Activated CD4-positive, alpha-beta T cell treated with anti-CD3 and anti-CD28 coated beads, Interleukin-2, amount 50 U/mL, for 1 hour (primary cell): ENCODE measurements at places on chromosomes 13 and 19.
A peak's percentile ranks its signal among the peaks of the same experiment; 100 is the strongest.

GRCh38 chr13:97478247-97478646 is 44.3 kb downstream of the RAP2A start:
- no peak for DNase-seq

DNA sequence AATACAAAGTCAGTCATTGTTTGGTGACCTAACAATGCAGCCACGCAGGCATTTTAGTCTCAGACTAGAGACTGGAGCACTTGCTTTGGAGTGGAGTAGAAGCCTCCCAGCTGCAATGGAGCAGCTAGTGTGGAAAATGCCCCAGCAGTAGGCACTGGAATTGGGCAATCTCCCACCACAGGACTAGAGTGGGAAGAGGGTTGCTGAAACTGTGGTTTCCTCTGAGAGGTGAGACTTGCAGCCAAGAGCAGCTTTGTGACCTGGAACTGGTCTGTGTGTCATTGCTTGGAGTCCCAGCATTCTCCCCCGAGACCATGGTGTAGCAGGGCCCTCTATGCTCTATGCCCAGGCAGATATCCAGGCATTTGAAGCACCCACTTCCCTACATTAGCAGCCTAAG is 556.3 kb downstream of the UQCRFS1 start:
- no peak for DNase-seq

GRCh38 chr13:27489456-27489855 is 39.1 kb upstream of the MTIF3 start:
- DNase-seq: no peak

- DNase-seq: no peak
These were observed 28.5 kb downstream of the RFC3 start for GRCh38 chr13:33846303-33847062.

DNA sequence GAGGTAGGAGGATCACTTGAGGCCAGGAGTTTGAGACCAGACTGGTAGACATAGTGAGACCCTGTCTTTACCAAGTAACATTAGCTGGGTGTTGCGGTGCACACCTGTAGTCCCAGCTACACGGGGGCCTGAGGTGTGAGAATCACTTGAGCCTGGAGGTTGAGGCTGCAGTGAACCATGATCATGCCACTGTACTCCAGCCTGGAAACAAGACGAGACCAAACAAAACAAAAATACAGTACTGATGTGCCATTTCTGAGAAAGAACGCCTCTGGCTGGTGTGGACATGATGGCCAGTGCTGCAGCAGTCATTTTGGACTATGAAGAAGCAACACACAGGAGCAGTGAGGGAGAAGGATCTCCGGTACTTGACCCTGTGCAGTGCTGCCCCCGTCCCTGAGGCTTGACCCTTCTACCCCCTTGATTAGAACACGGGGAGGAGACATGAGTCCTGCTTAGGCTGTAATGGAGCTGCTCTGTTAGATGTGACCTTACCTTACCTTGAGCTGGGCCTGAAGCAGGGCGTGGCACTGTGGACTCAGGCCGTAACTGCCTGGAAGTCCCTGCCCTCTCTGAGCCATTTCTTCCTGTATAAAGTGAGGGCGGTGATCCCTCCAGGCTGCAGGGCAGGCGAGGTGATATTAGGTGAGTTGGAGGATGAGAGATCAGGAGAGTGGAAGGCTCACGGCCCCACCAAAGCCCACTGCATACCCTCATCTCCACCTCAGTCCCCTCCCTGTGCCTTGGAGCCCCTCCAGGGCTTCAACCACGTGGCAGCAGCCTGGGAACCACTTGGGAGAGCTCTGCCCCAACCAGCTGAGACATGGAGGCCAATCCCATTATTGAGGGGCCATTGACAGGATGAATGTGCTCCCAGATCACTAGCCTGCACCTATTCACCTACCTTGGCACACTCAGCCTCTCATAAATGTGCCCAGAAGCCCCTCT is 5.9 kb downstream of the RPL18A start:
- no peak for DNase-seq

- no peak for DNase-seq
These were observed 61.2 kb upstream of the ARGLU1 start for GRCh38 chr13:106628936-106629659.

DNA sequence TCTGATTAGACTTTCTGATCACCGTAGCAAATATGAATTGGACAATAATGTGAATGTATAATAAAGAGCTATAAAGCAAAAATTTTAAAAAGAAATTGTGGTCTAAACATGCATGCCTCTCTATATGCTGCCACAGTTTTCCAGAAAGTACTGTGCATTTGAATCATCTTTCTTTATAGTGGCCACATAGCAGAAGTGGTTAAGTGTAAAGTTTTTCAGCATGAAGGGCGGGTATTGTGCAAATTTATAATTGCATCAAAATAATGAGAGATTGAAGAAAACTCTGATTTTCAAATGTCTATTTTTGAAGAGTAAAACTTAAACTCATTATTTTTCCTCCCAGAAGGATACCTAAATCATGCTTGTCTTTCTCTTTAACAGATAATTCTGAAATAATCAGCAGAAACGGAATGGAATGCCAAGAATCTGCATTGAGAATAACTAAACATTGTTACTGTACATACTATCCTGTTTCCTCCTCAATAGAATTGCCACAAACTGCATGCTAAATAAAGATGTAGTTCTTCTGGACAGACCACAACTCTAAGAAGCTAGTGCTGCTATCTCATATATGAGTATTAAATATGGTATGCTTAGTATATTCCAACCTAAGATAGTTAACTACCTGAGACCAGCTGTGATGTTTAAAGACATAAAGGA is 42.9 kb upstream of the RAP2A start:
- no peak for DNase-seq

GRCh38 chr13:31038834-31039552 is 106.5 kb downstream of the TEX26 start:
- DNase-seq: no peak

- no peak for DNase-seq
These were observed 49.6 kb downstream of the CDADC1 start for GRCh38 chr13:49297338-49297737.

GRCh38 chr19:46704379-46705076 is 12.4 kb downstream of the PRKD2 start:
- peak; percentile 93 for DNase-seq

DNA sequence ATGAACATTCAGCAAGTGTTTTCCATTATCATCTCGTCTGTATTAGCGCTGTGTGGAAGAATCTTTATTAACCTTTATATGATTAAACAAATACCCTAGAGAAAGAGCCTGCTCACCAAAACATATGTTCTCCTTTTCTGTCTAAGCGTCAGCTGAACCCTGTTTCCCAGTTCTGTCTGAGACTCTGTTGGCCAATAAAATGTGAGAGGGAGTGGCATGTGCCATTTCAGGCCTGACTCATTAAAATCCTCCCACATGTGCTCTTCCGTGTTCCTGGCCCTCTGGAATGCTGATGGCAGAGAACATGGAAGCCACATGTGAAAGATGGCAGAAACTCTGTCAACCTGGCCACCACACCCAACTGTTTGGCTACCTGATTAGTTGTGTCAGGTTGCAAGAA is 181.9 kb upstream of the EDNRB start:
- DNase-seq: no peak

DNA sequence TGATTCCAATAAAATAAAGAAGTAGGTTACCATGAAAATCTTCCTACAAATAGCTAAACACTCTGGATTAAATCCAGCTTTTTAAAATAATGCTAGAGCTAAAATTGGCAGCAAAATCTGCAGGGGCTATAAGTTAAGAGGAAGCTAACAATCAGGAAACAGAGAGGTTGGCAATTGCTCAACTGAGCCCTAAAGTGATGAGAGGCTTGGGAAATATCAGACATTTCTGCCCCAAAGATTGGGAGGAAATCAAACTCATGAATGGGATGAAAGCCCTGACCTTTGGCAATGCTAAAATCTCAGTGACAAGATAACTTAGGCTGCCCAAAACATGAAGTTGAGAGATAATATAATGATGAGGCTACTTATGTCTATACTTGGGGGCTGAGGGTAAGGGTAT is 1437.9 kb downstream of the EFNB2 start:
- DNase-seq: no peak

DNA sequence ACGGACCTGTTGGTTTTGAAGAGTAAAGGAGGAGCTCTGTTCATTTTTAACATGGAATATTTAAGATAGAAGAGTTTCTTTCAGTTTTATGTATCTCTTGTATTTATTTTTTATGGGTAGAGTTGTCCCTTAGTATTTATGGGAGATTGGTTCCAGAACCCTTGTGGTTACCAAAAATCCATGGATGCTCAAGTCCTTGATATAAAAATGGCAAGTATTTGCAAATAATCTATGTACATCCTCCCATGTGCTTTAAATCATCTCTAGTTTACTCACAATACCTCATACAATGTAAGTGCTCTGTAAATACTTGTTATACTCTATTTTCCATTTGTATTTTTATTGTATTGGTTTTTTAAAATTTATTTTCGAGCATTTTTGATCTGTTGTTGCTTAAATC is 63.1 kb downstream of the TM9SF2 start:
- no peak for DNase-seq

DNA sequence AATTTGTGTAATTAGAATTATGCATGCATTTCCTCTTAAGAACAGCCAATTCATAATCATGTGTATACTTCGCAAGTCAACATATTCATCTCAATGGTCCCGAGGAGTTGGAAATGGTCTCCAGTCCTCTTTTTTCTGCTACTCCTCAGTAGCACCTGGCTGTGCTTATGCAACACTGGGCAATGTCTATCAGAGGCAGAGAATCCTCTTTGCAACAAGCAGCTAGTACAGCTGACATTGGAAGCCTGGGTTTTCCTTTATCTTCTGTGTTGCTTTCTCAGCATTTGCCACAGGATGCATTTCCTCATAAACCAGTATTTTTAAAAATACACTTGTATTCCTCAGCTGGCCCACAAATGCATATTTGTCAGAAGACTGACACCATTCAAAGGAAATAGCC is 405.3 kb upstream of the GPC6 start:
- no peak for DNase-seq

DNA sequence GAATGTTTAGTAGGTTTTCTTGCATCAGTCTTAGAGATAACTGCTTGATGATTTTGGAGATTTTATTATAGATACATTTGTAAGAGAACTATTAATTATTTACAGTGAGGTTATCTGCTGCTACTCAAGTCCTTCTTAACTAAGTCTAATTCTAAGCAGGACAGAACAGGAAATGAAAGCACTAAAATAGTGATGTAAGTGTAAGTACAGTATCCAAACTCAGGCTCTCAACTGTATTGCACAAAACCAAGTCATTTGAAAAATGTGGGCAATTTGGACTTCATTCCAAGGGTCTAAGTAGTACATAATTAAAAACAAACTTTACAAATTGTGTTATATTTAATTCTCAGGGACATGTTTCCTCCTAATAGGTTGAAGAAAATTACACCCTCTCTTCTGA is 417.1 kb downstream of the ITGBL1 start:
- DNase-seq: no peak

DNA sequence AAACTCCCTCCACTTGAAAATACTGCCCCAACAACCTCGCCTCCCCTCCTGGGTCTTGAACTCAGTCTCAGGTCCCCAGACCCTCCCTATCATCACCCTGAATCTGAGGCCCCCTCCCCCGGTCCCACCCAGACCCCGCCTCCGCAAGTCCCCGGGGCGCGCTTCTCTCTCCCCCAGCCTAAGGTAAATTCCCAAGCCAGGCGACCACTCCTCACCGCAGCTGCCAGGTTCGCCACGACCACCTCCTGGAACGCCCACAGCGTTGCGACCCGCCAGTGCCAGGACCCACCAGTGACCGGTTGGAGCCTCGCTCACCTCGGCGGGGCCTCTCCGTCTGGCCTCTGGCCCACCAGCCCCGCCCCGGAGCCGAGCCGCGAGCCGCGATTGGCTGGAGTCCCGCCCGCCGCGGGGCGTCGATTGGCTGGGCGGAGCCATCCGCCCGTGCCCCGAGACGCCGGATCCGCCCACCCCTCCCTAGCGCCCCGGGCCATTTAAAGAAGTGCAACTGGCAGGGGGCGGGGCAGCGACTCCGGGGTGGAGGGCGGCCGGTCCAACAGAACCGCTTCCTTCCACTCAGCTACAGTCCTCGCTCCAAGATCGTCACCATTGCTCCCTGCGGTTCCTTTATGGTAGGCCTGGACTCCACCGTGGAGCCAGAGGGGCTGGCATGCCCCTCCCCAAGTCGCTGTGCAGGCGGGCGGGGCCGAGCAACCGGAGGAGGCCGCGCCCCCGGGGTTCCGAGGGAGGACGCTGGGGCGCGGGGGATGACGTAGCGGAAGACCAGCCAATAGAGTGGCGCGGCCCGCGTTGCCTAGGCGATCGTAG is at the start of gene SERTAD3:
SERTAD3 (minus strand) TSS at position 336 of the 825 bp plus-strand sequence. CDS start 2,255 bp downstream, outside the sequence.
- peak; percentile 96 for DNase-seq

- peak; percentile 4 for DNase-seq
These were observed 192.1 kb upstream of the TSC22D1 start for GRCh38 chr13:44768239-44768638.

DNA sequence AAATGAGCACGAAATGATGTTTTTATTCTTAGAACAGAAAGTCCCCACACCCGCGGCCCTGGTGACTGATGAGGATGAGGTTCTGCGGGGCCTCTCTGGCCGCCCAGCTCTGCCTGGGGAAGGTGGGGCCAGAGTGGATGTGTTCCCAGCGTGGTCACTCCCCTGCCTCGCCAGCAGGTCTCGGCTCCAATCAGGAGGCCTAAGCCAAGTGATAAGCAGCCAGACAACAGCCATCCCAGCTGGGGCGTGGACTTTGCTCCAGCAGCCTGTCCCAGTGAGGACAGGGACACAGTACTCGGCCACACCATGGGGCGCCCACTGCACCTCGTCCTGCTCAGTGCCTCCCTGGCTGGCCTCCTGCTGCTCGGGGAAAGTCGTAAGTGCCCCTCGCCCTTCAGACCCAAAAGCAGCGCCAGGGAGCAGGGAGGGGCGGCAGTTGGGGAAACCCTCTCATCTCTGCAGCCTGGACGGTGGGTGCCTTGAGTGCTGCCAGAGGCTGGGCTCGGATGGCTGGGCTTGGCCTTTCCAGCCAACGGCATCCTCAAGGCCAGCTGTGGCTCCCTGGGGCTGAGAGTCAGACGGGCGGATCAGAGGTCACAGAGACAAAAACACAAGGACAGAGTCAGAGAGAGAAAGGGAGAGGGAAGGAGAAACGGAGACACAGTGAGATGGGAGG is at the start of gene F10:
F10 (plus strand) TSS at position 250 of the 676 bp plus-strand sequence; CDS start at position 307, 57 bp downstream.
- no peak for DNase-seq

DNA sequence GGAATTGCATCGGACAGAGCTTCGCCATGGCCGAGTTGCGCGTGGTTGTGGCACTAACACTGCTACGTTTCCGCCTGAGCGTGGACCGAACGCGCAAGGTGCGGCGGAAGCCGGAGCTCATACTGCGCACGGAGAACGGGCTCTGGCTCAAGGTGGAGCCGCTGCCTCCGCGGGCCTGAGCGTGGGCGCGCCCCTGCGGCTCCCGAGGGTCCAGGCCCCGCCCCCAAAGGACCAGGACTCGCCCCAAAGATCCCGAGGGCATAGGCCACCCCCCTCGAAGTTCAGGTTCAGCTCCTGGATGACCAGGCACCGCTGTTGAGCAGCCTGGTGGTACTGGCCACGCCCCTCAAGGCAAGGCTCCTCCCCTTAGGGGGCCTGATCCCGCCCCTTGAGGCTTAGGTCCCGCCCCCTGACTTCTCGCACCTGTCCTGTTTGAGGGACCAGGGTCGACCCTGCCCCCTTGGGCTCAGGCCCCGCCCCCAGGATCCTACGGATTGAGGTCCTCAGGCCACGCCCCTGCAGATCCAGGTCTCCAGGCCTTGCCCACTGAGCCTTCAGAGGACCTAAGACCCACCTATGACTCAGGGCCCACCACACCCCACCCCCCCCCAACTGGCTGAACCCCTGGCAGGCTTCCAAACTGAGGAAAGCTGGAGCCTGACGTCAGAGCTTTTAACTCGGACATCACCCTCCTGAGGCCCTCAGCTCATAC is 43.1 kb downstream of the CYP4F22 start:
- peak; percentile 67 for DNase-seq
